ENCODE measurements at places on chromosomes 11 and 22.

GRCh38 chr11:120139316-120140069, 1.6 kb upstream of the TRIM29 start:
- no peak for DNase-seq

DNA sequence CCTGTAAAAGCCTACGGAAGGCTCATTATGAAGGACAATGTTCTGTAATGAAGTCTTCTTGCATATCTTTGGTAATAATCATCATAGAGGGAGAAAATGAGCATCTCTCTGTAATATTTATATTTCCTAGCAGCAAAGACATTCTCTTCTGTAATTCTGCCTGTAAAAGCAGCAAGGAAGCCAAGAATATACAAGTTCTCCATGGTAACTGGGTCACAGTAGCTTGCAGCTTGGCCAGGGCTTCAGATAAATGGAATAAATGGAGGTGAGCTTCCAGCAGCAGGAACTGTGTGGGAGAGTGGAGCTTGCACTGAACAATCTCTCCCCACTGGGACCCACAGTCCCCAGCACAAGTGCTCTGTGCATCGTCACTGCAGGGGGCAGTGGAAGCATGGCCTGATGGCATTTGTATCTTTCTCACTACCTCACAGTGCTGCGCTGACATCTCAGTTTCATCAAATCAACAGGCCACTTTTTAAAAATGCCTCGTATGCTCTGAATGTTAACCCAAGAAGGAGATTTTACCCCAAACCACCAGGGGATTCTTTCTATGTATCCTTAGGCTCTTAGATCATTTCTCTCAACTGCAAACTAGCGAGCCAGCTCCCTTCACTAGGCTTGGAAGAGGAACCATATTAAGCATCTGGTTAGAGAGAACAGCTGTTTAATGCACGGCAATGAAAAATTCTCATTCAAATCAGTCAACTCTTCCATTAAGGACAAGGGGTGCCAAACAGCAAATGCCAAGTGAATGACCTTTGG, 1059.7 kb downstream of the OPCML start:
- no peak for DNase-seq

GRCh38 chr22:46546466-46547178, 9.2 kb upstream of the CELSR1 start:
- DNase-seq = peak; percentile 55

DNA sequence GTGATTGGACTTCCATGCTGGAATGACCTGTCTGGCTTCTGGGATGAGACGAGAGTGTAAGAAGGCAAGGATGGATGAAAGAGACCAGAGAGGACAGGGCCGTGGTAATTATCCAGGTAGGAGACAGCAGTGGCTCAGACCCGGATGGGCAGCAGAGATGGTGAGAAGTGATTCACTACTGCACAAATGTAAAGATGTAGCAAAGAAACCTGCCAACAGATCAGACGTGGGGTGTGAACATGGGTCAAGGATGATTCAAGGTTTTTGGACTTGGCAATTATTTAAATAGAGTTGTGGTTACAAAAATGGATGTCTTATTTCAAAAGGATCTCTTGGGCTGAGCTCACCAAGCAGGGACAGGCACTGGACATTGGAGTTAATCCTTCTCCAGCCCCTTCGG, 32.7 kb downstream of the RIBC2 start:
- DNase-seq = no peak

- DNase-seq = no peak
Measured at GRCh38 chr11:93743291-93743690, 1.8 kb downstream of the C11orf54 start.

- no peak for DNase-seq
Measured at GRCh38 chr11:45624095-45624494, 41.3 kb downstream of the CHST1 start.

DNA sequence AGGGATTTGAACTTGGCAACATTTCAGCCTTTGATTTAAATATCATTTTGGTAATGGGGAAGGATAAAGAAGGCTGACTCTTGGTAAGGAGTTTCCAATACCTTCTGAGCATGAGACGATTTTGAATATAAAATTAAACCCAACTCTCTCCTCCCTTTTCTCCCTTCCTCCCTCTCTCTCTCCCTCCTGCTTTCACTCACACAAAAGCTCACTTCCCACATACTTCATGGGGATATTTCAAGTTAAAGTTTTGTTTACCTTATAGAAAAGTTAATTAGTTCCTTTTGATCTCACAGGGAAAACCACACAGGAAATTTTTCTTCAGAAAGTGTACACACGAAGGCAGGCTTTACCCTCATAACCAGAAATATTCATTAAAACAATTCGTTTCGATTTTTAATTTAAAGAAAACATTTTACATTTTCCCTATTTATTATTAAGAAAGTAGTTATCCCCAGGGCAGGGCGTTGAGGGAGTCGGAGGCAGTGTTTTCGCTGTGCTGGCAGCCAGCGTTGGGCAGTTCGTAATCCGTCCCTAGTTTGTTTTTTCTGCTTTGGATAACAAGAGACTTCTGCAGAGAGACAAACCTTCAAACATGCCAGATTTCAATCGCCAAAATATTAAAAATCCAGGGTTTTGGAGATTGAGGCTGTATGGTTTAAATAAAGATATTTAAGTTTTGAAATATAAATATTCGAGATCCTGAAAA, 25.3 kb upstream of the ALX4 start:
- DNase-seq = no peak

- no peak for DNase-seq
Measured at GRCh38 chr22:41672780-41673509, 15.7 kb downstream of the SNU13 start.

GRCh38 chr11:27482793-27483192, 10.2 kb upstream of the LGR4 start:
- no peak for DNase-seq

GRCh38 chr22:46954781-46955180, 192.3 kb downstream of the TBC1D22A start:
- no peak for DNase-seq

- DNase-seq = no peak
Measured at GRCh38 chr11:121715405-121715804, 262.6 kb upstream of the SORL1-AS1 start.

GRCh38 chr22:50276143-50276542, 6.0 kb upstream of the MAPK11 start:
- peak; percentile 61 for DNase-seq

GRCh38 chr22:40705918-40706682, 26.8 kb downstream of the MCHR1 start:
- DNase-seq = no peak

- no peak for DNase-seq
Measured at GRCh38 chr11:78214331-78215194, 25.8 kb downstream of the USP35 start.

GRCh38 chr11:78209478-78209877, 20.8 kb downstream of the USP35 start:
- no peak for DNase-seq
